ENCODE measurements at places on chromosomes 3 and 15.

DNA sequence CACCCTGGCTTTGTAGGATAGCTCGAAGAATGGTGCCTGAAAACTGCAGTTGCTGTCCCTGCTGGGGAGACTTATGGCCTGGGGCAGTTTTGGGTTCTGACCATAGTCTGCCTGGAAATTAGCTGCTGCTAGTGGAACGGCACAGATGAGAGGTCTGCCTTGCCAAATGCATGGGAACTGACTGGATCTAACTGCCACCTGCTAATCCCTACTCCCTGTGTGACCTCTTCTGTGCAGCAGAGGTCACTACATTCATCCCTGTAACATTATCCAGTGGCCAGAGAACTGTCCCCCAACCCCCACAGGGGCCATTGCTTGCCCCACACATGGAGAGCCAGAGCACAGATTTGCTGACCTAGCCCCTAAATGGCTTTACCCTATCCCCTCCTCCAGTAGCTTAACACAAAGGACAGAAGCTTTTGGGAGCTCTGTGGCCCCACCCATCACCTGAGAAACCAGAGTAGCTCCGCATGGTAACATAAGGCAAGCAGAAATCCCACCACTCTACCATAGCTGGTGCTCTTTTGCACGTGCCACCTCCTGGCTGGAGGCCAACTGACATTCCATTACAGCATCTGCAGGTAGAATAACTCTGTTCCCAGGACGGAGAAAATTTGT, 840.0 kb downstream of the EPHA3 start:
- no peaks in the 10 kb centered on the region for H3K4me1 ChIP-seq
- no peak for DNase-seq
- H3K36me3 ChIP-seq, result no peaks in the 10 kb centered on the region
- no peak overlapping the region for H3K27ac ChIP-seq

GRCh38 chr3:3353153-3353552, 173.7 kb upstream of the CRBN start:
- DNase-seq, result no peak
- no peaks in the 10 kb centered on the region for H3K4me1 ChIP-seq
- no peak overlapping the region for H3K27ac ChIP-seq
- H3K4me3 ChIP-seq, result no peak overlapping the region

GRCh38 chr3:176554264-176554663, 643.0 kb downstream of the TBL1XR1 start:
- H3K27ac ChIP-seq, result no peak overlapping the region
- no peak for DNase-seq
- no peak overlapping the region for H3K4me3 ChIP-seq
- no peaks in the 10 kb centered on the region for H3K36me3 ChIP-seq
- no peaks in the 10 kb centered on the region for H3K27me3 ChIP-seq

- no peak overlapping the region for H3K27ac ChIP-seq
- no peaks in the 10 kb centered on the region for H3K36me3 ChIP-seq
Measured at GRCh38 chr15:73941449-73941848, 15.2 kb downstream of the LOXL1 start.

- H3K27me3 ChIP-seq, result no peaks in the 10 kb centered on the region
- H3K27ac ChIP-seq, result no peak overlapping the region
- no peaks in the 10 kb centered on the region for H3K36me3 ChIP-seq
- no peak overlapping the region for H3K4me3 ChIP-seq
- no peaks in the 10 kb centered on the region for H3K4me1 ChIP-seq
- DNase-seq, result no peak
Measured at GRCh38 chr15:96972201-96972600, 641.7 kb downstream of the NR2F2 start.

- H3K27ac ChIP-seq, result no peak overlapping the region
- no peak overlapping the region for H3K4me3 ChIP-seq
- H3K36me3 ChIP-seq, result peaks cover 1% of the 10 kb centered on the region
Measured at GRCh38 chr3:171646357-171647133, 163.7 kb downstream of the PLD1 start.

DNA sequence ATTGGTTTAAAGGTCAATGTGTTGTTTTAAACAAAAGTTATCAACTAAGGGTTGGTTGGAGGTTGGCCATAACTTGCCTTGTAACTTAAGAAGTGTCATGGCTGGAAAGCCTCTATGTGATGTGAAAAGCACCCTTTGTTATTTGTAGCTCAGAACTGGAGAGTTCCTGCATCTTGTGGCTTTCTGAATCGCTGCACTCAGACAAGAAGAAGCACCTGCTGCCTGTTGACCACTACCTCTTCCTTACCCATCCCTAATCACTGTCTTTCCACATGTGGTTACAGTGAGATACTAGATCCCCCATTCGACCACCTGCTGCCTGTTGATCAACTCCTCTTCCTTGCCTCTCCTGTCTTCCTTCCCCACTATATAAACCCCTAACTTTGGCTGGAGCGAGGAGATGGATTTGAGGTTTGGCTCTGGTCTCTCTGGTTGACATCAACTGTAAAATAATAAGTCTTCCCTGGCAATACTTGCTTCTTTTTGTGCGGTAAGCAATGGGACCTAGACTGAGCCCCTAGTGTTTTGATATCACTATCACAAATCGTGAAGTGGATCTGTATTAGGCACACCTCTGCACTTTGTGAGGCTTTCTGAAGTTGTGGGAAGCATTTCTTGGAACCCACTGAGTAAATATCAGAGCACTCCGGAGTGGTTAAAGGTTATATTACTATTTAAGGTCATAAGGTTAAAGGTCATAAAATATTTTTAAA, 13.8 kb downstream of the RPL39L start:
- no peaks in the 10 kb centered on the region for H3K4me1 ChIP-seq
- H3K36me3 ChIP-seq, result no peaks in the 10 kb centered on the region
- no peaks in the 10 kb centered on the region for H3K27me3 ChIP-seq
- no peak overlapping the region for H3K4me3 ChIP-seq
- DNase-seq, result no peak
- no peak overlapping the region for H3K27ac ChIP-seq

GRCh38 chr15:100101426-100102089, 240.2 kb downstream of the ADAMTS17 start:
- no peaks in the 10 kb centered on the region for H3K36me3 ChIP-seq
- H3K4me1 ChIP-seq, result no peaks in the 10 kb centered on the region
- no peaks in the 10 kb centered on the region for H3K27me3 ChIP-seq

DNA sequence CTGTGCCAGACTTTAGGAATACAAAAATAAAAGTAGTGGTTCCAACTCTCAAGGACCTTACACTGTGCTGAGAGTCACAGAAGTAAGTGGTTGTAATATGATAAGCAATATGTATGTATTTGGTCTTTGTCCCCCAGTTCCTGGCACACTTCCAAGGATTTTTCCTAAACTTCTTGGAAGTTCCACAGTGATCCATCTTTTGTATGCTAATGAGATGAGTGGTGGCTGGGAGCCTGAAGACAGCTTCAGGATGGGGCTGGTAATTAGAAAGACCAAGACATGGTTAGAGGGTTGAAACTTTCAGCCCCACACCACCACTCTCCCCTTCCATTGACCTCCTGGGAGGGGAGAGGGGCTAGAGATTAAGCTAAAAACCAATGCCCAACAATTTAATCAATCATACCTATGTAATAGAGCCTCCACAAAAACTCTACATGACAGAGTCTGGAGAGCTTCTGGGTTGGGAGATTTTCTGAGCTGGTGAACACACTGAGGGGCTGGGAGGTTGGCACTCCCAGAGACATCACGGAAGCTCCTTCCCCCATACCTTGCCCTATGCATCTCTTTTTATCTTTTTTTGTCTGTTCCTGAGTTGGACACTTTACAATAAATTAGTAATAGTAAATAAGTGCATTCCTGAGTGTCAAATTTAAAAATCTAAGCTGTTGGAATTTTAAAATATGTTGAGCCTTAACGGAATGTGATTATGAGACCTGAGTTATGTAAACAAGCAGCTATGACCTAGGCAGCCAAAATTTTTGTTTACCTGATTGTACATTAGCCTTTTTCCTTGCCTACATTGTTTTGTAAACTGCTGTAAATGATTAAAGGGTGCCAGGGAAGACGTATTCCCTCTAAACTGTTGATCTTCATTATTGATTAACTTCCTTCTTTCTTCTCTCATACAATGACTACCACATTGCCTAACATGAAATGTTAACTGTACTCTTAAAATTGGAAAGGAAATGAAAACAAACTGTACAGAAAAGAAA, 24.3 kb downstream of the CD200R1L start:
- H3K27me3 ChIP-seq, result no peaks in the 10 kb centered on the region
- H3K36me3 ChIP-seq, result no peaks in the 10 kb centered on the region
- H3K4me3 ChIP-seq, result no peak overlapping the region
- H3K27ac ChIP-seq, result no peak overlapping the region
- peaks cover 8% of the 10 kb centered on the region for H3K4me1 ChIP-seq
- DNase-seq, result no peak

GRCh38 chr15:56774356-56774755, 41.0 kb upstream of the ZNF280D start:
- no peak overlapping the region for H3K27ac ChIP-seq
- no peaks in the 10 kb centered on the region for H3K36me3 ChIP-seq
- no peak for DNase-seq
- H3K4me3 ChIP-seq, result no peak overlapping the region

DNA sequence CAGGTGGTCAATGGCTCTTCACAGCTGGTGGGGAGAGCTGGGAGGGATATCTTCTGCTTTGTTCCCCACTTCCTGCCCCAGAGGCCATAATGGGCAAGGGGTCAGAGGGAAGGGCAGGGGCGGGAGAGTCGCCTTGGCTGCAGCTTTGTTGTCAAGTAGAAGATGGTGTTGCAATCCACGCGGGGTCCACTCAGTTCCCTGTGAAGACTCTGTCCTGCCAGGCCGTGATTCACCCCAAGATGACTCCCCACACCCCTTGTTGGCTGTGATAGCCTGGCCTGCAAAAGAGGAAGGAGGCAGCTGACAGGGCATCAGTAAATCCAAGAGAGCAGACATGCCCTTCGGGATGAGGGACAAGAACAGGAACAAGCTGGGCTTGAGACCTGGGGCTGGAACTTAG, 6.9 kb downstream of the GALNT15 start:
- H3K36me3 ChIP-seq, result no peaks in the 10 kb centered on the region
- DNase-seq, result no peak
- H3K27me3 ChIP-seq, result no peaks in the 10 kb centered on the region
- H3K27ac ChIP-seq, result no peak overlapping the region
- H3K4me3 ChIP-seq, result no peak overlapping the region
- peaks cover 8% of the 10 kb centered on the region for H3K4me1 ChIP-seq

DNA sequence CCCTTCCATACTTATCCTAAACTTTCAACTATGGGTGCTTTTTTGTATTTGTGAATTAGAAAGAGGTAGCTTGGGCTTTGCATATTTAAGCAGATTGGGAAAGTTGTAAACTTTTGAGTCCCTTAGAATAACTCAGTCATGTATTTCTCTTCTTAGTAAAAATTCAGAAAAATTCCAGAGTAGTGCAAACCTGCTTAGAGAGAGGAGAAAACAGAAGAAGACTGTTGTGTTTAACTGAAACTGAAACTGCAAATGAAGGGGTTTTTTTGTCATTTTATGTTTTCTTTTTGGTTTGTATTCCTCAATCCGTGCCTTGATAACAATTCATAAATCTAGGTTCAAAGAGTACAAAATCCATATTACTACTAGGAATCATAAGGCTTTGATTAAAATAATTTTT, 31.3 kb downstream of the CD200 start:
- no peak overlapping the region for H3K27ac ChIP-seq
- no peaks in the 10 kb centered on the region for H3K27me3 ChIP-seq
- no peak overlapping the region for H3K4me3 ChIP-seq
- H3K4me1 ChIP-seq, result peaks cover 4% of the 10 kb centered on the region
- no peak for DNase-seq

DNA sequence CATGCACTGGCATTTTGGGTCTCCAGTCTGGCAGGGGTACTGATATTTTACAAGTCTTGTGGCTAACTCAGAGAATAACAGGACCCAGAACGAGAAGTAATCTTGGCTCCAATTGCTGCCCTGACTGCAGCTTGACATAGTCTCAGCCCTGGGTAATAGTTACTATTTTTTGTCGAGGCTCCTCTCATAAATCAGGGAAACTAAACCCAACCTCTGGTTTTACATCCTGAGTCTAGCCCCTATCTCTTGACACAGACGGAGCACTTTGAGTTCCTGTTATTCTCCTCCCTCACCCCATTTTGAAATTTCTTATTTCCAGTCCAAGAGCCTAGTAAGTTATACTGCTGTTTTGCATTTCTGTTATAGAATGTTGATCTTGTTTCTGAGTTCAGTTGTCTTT, 276.1 kb upstream of the GOLIM4 start:
- H3K27me3 ChIP-seq, result no peaks in the 10 kb centered on the region
- H3K4me1 ChIP-seq, result no peaks in the 10 kb centered on the region
- DNase-seq, result no peak
- no peaks in the 10 kb centered on the region for H3K36me3 ChIP-seq

DNA sequence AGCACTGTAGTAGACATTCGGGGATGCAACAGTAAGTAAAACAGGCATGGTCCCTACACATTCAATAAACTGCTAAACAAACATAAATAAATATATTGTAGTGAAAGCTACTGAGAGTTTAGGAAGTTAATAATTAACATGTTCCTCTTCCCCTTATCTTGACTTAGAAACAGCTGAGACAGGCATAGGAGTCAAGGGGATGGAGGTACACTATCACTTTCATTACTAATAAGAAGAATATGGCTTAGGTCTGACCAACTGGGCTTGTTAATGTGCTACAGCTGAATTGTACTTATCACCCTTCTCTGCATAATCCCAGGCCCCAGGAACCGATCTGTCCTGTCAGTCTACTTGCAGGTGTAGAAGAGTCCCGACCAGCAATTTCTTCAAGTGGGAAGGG, 116.3 kb upstream of the DAZL start:
- no peak overlapping the region for H3K4me3 ChIP-seq
- H3K4me1 ChIP-seq, result no peaks in the 10 kb centered on the region
- no peak for DNase-seq
- H3K27ac ChIP-seq, result no peak overlapping the region

- H3K27me3 ChIP-seq, result no peaks in the 10 kb centered on the region
- H3K4me1 ChIP-seq, result peaks cover under 1% of the 10 kb centered on the region
- H3K4me3 ChIP-seq, result no peak overlapping the region
- no peaks in the 10 kb centered on the region for H3K36me3 ChIP-seq
- H3K27ac ChIP-seq, result no peak overlapping the region
Measured at GRCh38 chr15:28037969-28038590, 61.0 kb downstream of the OCA2 start.
